Right atrium auricular region (tissue), 2 donors: ENCODE measurements at places on chromosomes 7 and 10. TPM values are rescaled to one million over a fixed set of nuclear protein-coding genes. Genes with fewer than 3 reads are reported as not detected.

OGDHL gene
- total RNA-seq, result 5.2 TPM

IFIT1B gene
- total RNA-seq, result not detected

ITGB8 gene
- total RNA-seq, result 4.9 TPM

- no peak overlapping the region for H3K4me3 ChIP-seq
- no peak for DNase-seq
- no peaks in the 10 kb centered on the region for H3K36me3 ChIP-seq
- H3K27ac ChIP-seq, result no peak overlapping the region
- H3K4me1 ChIP-seq, result no peaks in the 10 kb centered on the region
Observed at GRCh38 chr10:109030581-109031210, 892.6 kb downstream of the XPNPEP1 start.

GRCh38 chr7:75537731-75538130 is 45.6 kb downstream of the SPDYE5 start:
- no peak overlapping the region for H3K27ac ChIP-seq
- no peaks in the 10 kb centered on the region for H3K4me1 ChIP-seq
- no peaks in the 10 kb centered on the region for H3K27me3 ChIP-seq
- no peak overlapping the region for H3K4me3 ChIP-seq
- no peak for DNase-seq

- no peaks in the 10 kb centered on the region for H3K4me1 ChIP-seq
- no peaks in the 10 kb centered on the region for H3K27me3 ChIP-seq
- no peak overlapping the region for H3K4me3 ChIP-seq
- no peaks in the 10 kb centered on the region for H3K36me3 ChIP-seq
Observed at GRCh38 chr7:133650069-133650468, 397.2 kb downstream of the EXOC4 start.

DNA sequence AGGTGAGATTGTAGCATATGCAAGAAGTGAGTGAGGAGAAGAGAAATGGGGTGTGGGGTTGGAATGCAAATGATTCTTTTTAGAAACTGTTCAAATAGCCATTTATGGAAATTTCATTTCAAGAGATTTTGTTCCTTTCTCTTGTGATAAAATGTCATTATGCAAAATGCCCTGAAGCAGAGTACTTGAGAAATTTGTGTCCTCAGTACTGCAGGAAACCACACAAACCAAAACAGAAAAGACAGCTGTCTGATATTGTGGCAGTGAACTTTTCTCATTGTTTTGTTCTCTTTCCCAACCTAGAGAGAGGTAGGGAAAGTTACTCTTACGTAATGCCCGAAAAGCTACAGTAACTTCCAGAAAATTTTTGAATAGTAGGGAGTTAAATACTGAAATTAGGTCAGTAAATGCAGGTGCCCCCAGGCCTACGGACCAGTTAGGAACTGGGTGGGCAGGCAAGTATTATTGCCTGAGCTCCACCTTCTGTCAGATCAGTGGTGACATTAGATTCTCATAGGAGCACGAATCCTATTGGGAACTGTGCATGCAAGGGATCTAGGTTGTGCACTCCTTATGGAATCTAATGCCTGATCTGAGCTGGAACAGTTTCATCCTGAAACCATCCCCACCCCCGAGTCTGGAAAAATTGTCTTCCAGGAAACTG is 34.0 kb downstream of the DLD start:
- H3K27ac ChIP-seq, result no peak overlapping the region
- H3K4me3 ChIP-seq, result no peak overlapping the region
- H3K27me3 ChIP-seq, result no peaks in the 10 kb centered on the region
